Stimulated activated CD4-positive, alpha-beta T cell treated with anti-CD3 and anti-CD28 coated beads, Interleukin-1b, Interleukin-23, amount 100 ng/mL, for 4 hours (primary cell): ENCODE measurements at places on chromosomes 12 and 14.

- DNase-seq: no peak
Observed at GRCh38 chr12:3078086-3078820, 1.1 kb downstream of the TSPAN9 start.

DNA sequence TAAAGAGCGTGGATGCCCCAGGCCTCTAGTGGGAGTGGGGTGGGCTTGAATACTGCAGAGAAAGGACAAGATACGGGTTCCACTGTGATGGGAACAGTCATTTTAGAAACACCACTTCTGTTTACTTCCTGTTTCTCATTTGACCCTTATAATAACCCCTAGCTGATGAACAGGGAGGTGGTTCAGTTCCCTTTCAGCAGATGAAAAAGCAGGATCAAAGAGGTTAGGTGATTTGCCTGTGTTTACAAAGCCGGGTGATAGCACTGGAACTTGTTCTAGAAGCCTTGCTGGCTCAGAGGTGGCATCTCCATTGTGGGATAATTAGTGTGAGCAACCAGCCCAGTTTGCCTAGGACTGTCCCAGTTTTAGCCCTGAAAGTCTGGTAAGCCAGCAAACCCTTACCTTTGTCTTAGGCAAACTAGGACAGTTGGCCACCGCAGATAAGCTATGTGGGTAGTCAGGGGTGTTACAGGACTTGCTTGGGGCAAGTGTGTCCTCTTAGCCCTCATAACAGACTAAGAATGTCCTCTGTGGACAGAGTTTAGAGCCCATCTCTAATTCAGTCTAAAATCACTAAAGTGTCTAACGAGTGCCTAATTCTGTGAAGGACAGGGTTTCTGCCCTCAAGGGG is 7.5 kb upstream of the LRP1-AS start:
- no peak for DNase-seq

DNA sequence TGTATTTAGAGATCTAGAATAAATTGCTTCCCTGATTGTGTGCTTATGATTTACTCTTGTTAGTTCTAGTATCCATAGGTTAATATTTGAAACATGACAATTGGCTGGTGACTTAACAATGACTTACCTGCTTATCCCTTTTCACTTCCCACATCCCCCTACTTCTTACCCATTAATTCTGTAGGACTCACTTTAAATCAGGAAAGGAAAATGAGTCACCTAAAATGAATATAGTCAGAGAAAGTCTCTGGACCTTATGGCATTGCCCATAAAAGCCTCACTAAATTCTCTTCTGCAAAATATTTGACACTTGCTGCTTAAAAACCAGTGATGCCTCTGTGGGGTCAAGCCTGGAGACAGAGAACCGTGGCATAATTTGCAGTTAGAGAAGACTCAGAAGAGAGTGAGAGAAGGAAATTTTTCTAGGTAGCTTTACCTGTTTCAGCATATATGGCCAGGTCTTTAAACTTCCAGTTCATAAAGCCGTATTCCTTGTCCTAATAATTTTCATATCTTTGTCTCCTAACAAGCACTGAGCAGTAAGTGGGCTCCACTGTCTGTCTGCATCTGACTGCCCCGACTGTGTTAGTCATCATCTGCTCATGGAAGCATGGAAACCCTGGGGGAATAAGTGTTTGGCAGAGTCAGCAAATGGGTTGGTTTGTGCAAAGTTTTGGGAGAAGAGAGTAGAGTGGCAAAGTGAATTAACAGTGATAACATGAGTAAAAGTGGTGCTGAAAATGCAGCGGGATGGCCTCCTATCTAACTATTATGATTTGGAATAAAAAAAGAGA is 294.4 kb downstream of the AKAP6 start:
- no peak for DNase-seq

- no peak for DNase-seq
Observed at GRCh38 chr14:84401631-84402030, 1128.3 kb upstream of the FLRT2 start.

GRCh38 chr14:96592591-96593386 is 90.6 kb downstream of the PAPOLA start:
- DNase-seq: peak; percentile 50

- no peak for DNase-seq
Observed at GRCh38 chr14:94101748-94102147, 8.8 kb upstream of the IFI27 start.

DNA sequence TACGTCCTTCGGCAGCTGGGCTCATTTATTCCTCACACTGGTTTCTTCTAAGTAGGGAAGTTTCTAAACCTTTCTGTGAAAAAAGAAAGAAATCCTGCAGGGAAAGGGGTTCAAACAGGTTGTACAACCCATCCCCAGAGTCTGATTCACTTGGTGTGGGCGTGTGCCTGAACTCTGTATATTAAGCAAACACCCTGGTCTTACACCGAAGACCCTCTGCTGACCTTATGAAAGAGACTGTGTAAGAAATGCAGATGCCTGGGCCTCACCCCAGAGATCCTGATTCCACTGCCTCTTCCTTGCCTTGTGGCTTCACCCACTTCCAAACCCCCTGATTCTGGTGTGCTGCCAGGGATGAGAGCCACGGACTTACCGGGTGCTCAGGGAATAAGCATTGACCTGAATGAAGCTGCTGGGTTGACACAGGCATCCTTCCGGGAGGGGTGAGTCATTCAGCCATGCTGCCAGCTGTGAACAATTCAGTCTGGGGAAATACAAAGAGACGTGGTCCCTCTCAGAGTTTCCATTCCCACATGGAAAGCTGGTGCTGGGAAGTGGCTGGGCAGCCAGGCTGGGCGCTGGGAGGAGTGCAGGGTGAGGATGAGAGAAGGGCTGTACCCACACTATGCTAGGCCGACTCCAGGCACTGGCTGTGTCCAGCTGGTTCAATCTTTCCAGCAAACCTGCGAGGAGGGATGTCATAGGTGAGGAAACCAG is 26.5 kb upstream of the ACTN1 start:
- no peak for DNase-seq

DNA sequence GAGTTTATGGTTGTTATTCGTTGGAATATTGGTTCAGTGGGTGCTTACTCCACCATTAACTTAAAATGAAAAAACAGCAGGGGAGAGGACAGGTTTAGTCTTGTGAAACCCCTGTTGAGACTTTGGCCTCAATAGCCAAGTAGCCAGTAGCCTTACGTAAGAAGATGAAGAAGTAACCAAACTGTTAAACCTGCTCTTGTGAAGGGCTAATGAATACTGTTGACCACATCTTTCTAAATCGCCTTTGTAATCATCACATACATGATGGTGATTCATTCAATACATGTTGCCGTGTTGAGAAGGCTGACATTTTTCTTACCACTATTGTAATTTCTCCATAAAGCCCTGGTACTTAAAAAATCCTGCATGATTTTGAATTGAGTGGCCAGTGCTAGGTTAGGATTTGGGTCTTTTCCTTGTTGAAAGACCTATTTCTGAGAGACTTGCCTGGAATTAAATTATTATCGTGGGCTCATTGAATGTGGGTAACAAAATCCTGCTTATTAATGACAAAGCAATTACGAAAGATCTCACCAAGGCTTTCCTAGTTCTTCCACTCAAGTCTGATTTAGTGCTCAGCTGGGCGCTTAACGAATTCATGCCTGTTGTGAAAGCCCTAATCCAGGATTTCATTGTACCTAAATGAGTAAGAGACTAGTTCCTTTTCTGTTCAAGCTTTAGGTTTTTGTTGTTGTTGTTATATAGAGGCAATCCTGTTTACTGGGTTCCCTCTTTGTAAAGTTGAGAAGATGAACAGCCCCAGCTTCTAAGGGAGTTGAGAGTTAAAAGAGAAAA is 333.1 kb downstream of the FUT8 start:
- no peak for DNase-seq

- no peak for DNase-seq
Observed at GRCh38 chr12:32560520-32560919, 118.6 kb upstream of the DNM1L start.

- DNase-seq: no peak
Observed at GRCh38 chr12:89243771-89244170, 108.5 kb downstream of the DUSP6 start.

GRCh38 chr12:92899386-92900001 is 29.6 kb downstream of the EEA1 start:
- DNase-seq: no peak

DNA sequence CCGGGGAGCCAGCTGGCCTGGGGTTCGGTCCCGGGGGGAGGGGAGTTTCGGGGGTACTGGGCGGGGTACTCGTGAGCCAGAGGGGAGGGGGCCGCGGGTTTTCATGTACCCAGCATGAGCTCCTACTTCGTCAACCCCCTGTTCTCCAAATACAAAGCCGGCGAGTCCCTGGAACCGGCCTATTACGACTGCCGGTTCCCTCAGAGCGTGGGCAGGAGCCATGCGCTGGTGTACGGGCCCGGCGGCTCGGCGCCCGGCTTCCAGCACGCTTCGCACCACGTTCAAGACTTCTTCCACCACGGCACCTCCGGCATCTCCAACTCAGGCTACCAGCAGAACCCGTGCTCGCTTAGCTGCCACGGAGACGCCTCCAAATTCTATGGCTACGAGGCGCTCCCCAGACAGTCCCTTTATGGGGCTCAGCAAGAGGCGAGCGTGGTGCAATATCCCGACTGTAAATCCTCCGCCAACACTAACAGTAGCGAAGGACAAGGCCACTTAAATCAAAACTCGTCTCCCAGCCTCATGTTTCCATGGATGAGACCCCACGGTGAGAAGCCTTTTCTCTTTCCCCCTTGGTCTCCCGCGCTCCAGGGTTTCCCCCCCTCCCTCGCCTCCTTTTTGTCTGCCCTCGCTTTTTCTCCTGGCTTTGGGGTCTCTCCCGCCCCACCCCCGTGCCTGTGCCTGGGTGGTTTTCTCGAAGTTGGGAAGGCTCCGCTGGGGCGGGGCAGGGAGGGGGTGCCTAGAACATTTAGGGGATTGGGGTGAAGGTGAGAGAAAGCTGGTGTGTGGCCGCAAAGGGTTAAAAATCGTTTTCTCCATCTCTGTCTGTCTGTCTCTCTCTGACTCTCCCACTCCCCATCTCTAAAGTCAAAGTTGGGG is 627 bp downstream of the HOXC8 start:
- DNase-seq: peak; percentile 39

- DNase-seq: no peak
Observed at GRCh38 chr14:70317969-70318634, 41.4 kb downstream of the COX16 start.

GRCh38 chr14:38389681-38390080 is 133.8 kb upstream of the CLEC14A start:
- DNase-seq: no peak

GRCh38 chr14:61322799-61323290 is 1.5 kb downstream of the PRKCH start:
- no peak for DNase-seq

- DNase-seq: no peak
Observed at GRCh38 chr12:65685514-65685913, 138.8 kb upstream of the HMGA2 start.

DNA sequence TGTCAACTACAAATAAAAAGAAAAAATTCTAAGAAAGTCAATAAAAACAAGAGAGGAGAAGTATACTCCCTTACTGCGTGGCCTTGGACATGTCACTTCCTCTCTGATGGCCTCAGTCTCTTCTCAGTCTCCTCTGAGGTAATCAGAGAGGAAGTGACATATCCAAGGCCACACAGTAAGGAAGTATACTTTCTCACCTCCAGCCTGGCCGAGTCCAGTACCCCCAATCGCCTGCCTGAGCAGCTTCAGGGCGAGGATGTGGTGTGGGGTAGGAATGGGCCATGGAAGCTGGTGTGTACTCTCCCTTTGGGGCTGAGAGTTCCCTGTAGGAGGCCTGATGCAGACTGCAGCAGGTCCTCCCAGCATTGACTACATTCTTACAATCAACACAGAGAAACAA is 15.8 kb downstream of the VDR start:
- DNase-seq: no peak

- DNase-seq: no peak
Observed at GRCh38 chr12:10293151-10293550, 14.5 kb upstream of the KLRD1 start.

- no peak for DNase-seq
Observed at GRCh38 chr12:18935371-18935965, 194.1 kb upstream of the PLEKHA5 start.

GRCh38 chr12:1382151-1382550 is 212.2 kb downstream of the FBXL14 start:
- no peak for DNase-seq

GRCh38 chr12:120006258-120006975 is 17.4 kb downstream of the BICDL1 start:
- no peak for DNase-seq

GRCh38 chr12:85253853-85254252 is 26.2 kb upstream of the ALX1 start:
- no peak for DNase-seq

DNA sequence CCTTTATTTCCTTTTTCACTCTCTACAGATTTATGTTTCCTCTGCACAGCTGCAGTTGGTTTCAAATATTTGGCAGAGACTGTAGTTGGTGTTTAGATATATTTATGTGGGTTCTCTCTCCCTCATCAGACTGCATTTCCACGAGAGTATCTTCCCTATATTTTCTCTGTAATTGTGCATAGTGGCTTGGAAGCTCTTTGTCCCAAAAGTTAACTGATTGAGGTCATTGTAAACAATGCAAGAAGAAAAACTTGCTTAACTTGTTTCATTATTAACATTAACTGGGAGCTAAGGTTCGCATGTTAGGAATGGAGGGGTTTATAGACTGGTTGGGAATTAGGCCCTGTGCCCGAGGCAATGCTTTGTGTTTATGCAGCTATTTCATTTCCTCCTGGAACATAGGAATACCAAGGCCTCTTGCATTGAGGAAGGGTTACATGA is 216.9 kb upstream of the HMGA2 start:
- DNase-seq: no peak

- DNase-seq: peak; percentile 3
Observed at GRCh38 chr12:124713041-124713435, 145.6 kb upstream of the NCOR2 start.

GRCh38 chr14:72704502-72704901 is 189.4 kb downstream of the DPF3 start:
- DNase-seq: no peak

DNA sequence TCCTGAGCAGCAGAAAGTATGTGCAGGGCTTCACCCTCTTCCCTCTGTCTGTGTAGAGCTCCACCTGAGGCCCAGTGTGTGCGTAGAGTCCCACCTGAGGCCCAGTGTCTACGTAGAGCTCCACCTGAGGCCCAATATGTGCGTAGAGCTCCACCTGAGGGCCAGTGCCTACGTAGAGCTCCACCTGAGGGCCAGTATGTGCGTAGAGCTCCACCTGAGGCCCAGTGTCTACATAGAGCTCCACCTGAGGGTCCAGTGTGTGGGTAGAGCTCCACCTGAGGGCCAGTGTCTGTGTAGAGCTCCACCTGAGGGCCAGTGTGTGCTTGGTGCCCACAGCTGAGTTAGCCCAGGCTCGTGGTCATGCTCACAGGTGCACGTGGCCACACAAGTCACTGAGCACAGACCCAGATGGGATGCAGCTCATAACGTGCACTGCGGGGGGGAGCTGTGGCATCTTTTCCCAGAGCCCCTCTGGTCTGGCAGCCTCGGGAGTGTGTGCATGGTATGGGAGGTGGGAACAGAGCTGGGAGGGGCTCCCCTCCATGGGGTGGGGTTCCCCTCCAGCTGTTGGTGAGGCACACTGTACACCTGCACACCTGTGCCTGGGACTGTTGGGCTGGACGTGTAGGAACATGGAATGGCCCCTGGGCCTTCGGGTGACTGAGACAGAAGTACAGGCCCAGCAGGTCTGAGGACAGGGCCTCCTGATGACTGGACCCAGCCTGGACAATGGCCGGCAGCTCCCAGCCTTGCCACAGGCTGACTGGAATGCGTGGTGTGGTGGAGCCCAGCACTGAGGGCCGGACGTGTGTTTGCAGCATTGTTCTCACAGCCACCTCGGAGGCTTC is 20.1 kb downstream of the PACS2 start:
- DNase-seq: no peak

- peak; percentile 21 for DNase-seq
Observed at GRCh38 chr14:44962334-44963043, 499 bp downstream of the TOGARAM1 start.
